ENCODE measurements at places on chromosomes 5 and 9. TPM values are rescaled to one million over a fixed set of nuclear protein-coding genes. Genes with fewer than 3 reads are reported as not detected.

- H3K36me3 ChIP-seq, result no peaks in the 10 kb centered on the region
- H3K4me3 ChIP-seq, result no peak overlapping the region
- no peaks in the 10 kb centered on the region for H3K27me3 ChIP-seq
- H3K4me1 ChIP-seq, result no peaks in the 10 kb centered on the region
- H3K27ac ChIP-seq, result no peak overlapping the region
- DNase-seq, result no peak
These were observed 86.2 kb downstream of the SEMA4D start for GRCh38 chr9:89411759-89412158.

DNA sequence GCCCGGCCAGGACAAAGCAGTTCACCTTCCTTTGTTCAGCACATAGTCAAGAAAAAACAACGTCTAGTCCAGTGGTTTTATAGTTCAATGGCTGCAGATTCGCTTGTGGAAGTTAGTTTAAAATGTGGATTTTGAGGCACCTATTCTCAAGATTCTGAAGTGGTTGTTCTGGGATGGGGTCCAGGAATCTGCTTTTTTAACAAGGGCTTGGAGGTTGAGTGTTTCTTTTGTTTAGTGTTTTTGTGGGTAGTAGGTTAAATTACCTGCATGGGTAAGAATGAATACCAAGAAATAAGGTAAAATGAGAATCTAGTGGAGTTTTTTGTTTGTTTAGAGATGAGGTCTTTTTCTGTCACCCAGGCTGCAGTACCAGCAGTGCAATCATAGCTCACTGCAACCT lies 28.4 kb upstream of the NADK2 start:
- H3K4me1 ChIP-seq, result peaks cover 14% of the 10 kb centered on the region
- no peak for DNase-seq
- H3K36me3 ChIP-seq, result no peaks in the 10 kb centered on the region
- H3K27me3 ChIP-seq, result no peaks in the 10 kb centered on the region
- H3K4me3 ChIP-seq, result no peak overlapping the region
- no peak overlapping the region for H3K27ac ChIP-seq

DNA sequence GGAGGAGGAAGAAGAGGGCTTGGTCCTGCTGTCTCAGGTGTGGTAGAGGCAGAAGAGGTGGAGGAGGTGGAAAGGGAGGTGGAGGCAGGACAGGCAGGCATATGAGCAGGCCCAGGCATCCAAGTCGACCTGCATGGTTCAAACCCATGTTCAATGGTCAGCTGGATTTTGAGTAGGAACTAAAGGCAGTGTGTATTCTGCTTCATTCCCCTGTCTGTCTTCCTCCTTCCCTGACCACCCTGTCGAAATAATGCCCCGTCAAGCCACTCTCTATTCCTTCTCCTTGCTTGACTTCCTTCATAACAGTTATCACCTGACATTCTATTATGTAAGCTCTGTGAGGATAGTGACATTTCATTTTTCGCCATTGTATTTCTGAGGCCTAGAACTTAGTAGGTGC lies 34.8 kb downstream of the ATP6V0E1 start:
- no peaks in the 10 kb centered on the region for H3K36me3 ChIP-seq
- no peak overlapping the region for H3K4me3 ChIP-seq
- no peak for DNase-seq
- peaks cover 20% of the 10 kb centered on the region for H3K4me1 ChIP-seq

- peaks cover 26% of the 10 kb centered on the region for H3K4me1 ChIP-seq
- no peaks in the 10 kb centered on the region for H3K36me3 ChIP-seq
- peak; percentile 70 for DNase-seq
- H3K27me3 ChIP-seq, result no peaks in the 10 kb centered on the region
- no peak overlapping the region for H3K27ac ChIP-seq
These were observed 4.1 kb upstream of the DNAJB5 start for GRCh38 chr9:34985311-34985899.

- H3K4me3 ChIP-seq, result no peak overlapping the region
- no peak for DNase-seq
These were observed 338.8 kb upstream of the ATP10B start for GRCh38 chr5:161190778-161191177.

- no peak for DNase-seq
- no peaks in the 10 kb centered on the region for H3K36me3 ChIP-seq
- no peak overlapping the region for H3K27ac ChIP-seq
- no peaks in the 10 kb centered on the region for H3K4me1 ChIP-seq
- H3K27me3 ChIP-seq, result no peaks in the 10 kb centered on the region
These were observed 76.1 kb downstream of the SLC44A1 start for GRCh38 chr9:105320568-105320967.

DNA sequence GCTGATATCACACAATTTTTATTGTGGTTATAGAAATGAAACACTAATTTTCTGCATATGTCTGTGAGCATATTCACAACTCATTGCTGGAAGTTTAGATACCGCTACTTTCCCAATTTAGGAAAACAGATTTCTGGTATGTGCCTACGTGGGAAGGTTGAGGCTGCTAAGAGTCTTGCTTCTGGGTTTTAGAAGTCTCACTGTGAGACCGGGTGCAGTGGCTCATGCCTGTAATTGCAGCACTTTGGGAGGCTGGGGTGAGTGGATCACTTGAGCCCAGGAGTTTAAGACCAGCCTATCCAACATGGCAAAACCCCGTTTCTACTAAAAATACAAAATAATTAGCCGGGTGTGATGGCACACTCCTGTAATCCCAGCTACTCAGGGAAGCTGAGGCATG lies 39.6 kb downstream of the UBAP1 start:
- no peaks in the 10 kb centered on the region for H3K27me3 ChIP-seq
- peak; percentile 64 for DNase-seq
- no peak overlapping the region for H3K4me3 ChIP-seq
- H3K4me1 ChIP-seq, result peaks cover 32% of the 10 kb centered on the region
- H3K27ac ChIP-seq, result peak overlapping the region; percentile 56
- H3K36me3 ChIP-seq, result no peaks in the 10 kb centered on the region

GRCh38 chr5:172594867-172595466 lies 46.1 kb upstream of the NEURL1B start:
- H3K36me3 ChIP-seq, result no peaks in the 10 kb centered on the region
- no peaks in the 10 kb centered on the region for H3K4me1 ChIP-seq
- no peak for DNase-seq
- H3K27ac ChIP-seq, result no peak overlapping the region

GRCh38 chr9:30522486-30522885 lies 1862.0 kb upstream of the ACO1 start:
- H3K4me1 ChIP-seq, result no peaks in the 10 kb centered on the region
- H3K27ac ChIP-seq, result no peak overlapping the region
- H3K27me3 ChIP-seq, result no peaks in the 10 kb centered on the region
- H3K4me3 ChIP-seq, result no peak overlapping the region

Gene CDH12
- total RNA-seq, result not detected

Gene GLRA1
- total RNA-seq, result not detected

Measured in GM23248 (cell line).